ENCODE measurements at places on chromosomes 7 and 10.

DNA sequence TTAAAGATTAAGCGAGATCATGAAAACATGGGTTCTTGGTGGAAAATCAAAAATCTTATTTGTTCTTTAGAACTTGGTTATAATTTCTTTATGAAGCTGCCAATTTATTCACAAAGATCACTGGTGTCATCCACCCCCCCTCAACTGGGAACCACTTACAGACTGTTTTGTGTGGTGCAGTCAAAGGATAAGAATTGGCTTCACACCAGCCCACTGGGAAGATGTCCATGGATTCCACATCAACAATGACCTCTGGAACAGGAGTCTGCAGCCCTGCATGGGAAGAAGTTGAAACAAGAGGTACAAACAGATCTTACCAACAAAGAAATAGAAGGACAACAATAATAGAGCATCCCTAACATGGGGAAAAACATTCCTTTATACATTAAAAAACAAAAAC lies 205.2 kb downstream of the SFMBT2 start:
- DNase-seq = no peak

GRCh38 chr7:151408839-151409666 lies 785 bp downstream of the WDR86 start:
- no peak for DNase-seq

DNA sequence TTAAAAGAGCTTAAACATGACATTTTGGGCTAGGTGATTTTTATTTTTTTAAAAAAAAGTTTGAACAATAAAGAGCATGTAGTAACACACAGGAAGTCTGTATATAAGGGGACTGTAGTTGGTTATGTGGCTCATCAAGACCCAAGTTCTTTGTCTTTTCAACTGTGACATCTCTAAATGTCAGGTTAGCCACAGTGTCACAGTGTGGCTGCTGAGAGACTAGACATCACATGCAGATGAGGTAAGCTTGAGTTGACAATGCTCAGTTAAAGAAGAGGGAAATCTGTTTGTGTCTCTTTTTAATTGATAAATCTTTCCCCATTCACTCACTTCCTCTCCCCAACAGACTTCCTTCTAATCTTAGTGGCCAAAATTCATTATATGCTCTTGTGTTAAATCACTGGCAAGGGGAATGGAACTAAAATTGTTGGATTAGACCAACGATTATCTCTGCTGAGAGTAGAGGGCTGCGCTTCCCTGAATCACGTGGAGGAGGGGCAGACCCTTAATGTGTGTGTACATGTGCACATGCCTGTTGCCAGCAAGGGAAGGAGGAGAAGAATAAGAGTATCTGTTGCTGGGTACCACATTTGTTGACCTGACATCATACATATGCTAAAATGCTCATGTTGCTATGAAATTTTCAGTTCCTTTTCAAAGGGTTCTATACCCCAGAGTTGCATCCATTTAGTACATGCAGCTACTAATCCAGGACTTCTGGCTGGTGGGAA lies 78.3 kb downstream of the MMRN2 start:
- no peak for DNase-seq

- DNase-seq = no peak
Measured at GRCh38 chr7:129764247-129765084, 152.9 kb downstream of the NRF1 start.

DNA sequence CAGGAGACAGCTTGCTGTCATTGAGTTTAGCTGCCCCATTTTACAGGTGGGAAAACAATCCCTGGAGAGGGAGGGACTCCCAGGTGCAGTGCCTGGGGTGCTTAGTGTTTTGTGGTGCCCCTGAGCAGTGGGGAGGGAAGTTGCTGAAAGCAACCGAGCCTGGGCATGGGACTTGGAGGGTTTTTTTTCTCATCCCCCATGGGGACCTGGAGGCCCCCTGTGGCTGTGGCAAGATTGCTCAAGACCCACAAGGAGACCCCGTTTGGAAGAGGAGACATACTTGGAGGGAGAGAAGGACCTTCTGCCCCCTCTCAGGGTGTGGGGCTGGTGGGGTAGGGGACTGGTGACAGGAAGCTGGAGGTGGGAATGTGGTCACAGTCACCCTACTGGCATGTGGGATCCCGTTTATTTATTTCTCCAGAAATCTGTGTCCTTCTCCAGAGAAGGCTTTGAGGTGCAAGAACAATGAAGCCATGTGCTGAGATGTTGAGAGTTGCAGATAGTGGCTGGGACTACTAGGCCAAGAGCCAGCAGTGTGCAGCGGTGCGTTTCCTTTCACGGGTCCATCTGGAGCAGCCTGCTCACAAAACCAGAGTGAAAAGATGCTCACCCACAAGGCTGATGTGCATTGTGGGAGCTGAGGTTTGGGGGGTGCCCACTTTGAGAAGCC lies 21.5 kb downstream of the ZMIZ1 start:
- DNase-seq = no peak

- DNase-seq = no peak
Measured at GRCh38 chr7:1144269-1144771, 15.7 kb downstream of the ZFAND2A start.

DNA sequence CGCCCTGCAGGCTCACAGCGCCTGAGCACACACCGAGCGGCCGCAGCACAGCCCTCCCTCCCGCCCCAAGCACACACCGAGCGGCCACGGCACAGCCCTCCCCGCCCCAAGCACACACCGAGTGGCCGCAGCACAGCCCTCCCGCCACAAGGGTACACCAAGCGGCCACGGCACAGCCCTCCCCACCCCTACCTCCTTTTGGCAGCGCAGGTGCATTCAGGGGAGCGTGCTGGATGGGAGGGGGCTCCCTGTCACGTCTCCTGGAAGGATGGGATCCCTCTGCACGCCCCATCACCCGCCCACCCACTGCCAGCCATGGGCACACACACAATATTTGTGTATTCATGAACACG lies 482.6 kb downstream of the DNAJB6 start:
- DNase-seq = no peak

DNA sequence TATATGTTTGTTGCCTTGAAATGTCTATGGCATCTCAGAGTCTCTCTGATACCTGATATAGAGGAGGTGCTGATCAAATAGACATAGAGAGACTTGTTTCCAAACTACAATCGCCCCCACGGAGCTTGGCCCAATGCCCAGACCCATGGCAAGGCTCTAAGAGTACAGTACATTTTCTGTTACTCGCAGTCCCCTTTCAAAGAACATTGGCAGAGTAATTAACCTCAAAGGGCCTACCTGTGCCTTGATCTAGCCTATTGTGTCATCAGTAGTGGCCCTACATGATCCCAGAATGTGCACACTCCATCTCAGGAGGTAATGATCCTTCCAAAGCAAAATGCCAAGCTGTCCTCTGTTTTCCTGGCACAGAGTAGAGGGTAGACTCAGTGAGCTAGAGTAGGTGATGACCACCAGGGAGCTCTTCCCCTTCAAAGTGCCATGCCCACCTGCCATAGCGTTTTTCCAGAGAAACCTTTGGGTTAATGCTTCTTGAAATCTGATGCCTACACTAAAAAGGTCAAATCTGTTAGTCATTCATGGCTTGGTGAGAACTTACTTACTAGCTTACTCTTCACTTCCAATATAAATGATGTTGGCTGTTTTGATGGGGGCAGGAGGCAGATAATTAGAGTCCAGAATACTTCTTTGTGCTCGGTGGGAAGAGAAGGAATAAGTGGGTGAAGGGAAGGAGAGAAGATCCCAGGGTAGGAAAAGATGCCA lies 41.2 kb upstream of the ACSL5 start:
- DNase-seq = no peak
